ENCODE measurements at places on chromosomes 12 and 14.

DNA sequence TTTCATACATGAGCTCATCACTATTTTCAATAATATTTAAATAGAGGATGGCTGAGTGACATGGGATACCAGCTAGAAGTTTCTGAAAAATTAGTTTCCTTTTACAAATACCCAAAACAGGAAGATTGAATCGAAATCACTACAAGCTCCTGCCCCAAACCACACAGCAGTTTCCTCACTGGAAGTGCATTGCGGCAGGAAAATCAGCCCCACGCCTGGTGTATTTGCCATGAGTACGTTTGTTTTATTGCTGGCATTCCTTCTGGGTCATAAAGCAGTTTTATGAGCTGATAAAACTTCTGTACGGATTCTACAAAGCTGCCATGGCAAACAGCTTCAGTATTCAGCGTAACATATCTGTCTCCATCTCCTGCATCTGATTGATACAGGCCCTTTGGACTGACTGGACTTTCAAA, 23.7 kb downstream of the CDC42BPB start:
- no peak for DNase-seq

GRCh38 chr12:80756875-80757274, 40.2 kb downstream of the MYF5 start:
- DNase-seq, result no peak

GRCh38 chr12:90262251-90262650, 553.6 kb upstream of the ATP2B1 start:
- no peak for DNase-seq

DNA sequence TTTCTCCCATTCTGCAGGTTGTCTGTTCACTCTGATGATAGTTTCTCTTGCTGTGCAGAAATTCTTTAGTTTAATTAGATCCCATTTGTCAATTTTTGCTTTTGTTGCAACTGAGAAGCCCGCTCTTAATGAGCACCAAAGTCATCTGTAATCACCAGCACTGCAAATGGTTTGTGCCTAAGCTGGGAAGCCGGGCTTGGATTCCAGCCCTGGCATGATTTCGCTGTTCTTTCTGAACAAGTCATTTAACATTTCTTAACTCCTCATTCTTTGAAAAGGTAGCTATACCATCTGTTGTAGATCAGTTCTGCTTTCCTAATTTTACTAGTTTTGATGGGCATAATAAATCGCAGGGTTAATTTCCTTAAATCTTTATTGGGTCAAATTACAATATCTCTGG, 32.1 kb downstream of the PIWIL1 start:
- DNase-seq, result no peak

Measured in NCI-H748 treated with DMSO at 0.1 percent for 48 hours (cell line).